ENCODE measurements at places on chromosomes 4 and X.

- no peak for DNase-seq
Observed at GRCh38 chr4:183205193-183205592, 106.1 kb downstream of the WWC2 start.

GRCh38 chrX:50680990-50681389 is 133.0 kb downstream of the SHROOM4 start:
- no peak for DNase-seq

- DNase-seq = no peak
Observed at GRCh38 chr4:48046059-48046458, 29.5 kb downstream of the NIPAL1 start.

- no peak for DNase-seq
Observed at GRCh38 chr4:57091657-57092162, 18.5 kb downstream of the IGFBP7 start.

DNA sequence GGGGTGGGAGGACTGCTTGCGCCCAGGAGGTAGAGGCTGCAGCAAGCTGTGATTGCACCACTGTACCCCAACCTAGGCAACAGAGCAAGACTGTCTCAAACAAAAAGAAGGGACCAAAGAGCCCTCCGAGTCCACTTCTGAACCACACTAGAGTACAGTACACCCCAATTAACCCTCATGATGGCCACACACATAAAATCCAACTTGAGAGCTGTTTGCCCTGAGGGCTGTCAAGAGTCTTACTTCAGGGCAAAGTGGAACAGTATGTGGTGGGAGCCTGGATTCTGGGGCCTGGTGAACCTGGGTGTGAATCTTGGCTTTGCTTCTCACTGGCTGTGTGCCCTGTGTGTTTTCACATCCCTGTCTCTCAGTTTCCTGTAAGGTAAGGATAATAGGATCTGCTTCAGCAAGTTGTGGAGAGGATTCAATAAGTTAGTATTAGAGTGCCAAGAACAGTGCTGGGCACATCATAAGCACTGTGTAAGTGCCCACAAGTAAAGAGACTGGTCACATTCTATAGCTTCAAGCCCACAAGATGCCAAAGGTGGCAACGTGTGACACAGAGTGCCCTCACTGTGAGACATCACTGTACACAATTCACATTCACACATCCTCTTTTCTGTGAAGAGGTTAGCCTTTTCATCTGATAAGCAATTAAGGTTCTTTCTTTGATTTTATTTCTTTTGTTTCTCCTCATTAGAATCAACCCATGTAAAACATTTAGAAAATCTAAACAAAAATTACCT is 52.1 kb downstream of the LEF1 start:
- DNase-seq = no peak

DNA sequence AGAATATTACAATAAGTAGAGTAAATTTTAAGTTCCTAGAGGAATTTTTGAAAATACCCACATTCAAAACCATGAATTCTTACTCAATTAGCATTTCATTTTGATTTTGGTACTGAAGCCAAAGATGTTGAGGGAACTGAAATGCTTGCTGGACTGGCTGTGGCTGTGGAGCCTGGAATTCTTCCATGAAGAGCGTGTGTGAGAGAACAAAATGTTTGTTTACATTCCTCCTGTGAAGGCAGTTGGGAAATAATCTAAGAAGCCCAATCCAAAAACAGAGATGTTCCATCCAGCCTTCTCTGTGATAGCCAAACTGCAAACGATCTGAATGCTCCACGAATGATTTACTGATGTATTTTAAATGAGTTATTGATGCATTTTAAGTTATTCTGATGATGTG is 3.8 kb upstream of the ADH1B start:
- no peak for DNase-seq

GRCh38 chrX:72001471-72001870 is 90.8 kb downstream of the NHSL2 start:
- DNase-seq = no peak

DNA sequence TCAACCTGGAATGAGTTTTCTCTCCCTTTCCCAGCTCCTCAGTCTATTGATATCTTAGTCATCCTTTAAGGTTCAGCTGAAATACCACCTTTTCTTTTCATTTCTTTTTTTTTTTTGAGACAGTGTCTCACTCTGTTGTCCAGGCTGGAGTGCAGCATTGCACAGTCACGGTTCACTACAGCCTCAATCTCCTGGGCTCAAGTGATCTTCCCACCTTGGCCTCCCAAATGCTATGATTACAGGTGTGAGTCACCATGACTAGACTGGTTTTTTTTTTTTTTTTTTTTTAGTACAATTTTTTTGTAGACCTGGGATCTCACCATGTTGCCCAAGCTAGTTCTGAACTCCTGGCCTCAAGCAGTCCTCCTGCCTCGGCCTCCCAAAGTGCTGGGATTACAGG is 28.9 kb downstream of the AFF1 start:
- DNase-seq = no peak

DNA sequence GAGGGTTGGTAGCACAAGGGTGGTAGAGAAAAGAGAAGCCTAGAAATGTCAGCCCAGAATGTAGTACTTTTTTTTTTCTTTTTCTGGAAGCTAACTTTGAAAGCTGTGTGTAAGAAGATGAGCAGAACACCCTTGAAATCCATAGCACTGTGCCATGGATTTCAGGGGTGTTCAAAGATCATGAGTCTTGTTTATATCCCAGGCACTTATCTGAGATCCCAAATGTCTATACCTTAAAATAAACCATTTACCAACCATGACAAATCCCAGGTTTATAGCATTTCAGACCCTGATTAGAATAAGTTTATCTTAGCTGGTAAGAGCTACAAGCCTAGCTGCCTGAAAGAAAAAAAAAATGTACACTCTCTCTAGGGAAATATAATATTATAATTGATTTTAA is 389.9 kb upstream of the ANXA10 start:
- DNase-seq = no peak

GRCh38 chrX:16487620-16488385 is 162.2 kb upstream of the S100G start:
- no peak for DNase-seq

- no peak for DNase-seq
Observed at GRCh38 chr4:23630110-23630509, 259.7 kb downstream of the PPARGC1A start.

DNA sequence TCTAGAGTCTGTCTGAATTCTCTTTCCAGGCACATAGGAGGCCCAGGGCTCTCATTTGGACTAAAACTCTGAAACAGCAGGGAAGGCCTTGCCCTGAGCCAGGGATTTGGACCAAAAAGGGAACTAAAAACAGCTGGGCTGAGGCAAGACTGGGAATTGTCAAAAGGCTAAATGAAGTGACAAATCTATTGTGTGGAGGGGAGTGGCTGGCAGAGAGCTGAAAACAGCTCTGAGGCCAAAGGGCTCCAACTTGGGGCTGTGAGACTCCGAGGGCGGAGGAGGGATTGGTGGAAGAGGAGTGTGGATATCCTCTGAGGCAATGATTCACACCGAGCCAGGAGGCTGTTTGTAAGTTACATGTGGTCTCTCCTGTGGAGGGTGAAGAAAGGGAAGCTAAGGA is 63.2 kb downstream of the PHEX start:
- no peak for DNase-seq

GRCh38 chr4:124685851-124686250 is 26.7 kb downstream of the ANKRD50 start:
- DNase-seq = no peak

- DNase-seq = no peak
Observed at GRCh38 chr4:7736436-7737267, 203.0 kb downstream of the AFAP1 start.

DNA sequence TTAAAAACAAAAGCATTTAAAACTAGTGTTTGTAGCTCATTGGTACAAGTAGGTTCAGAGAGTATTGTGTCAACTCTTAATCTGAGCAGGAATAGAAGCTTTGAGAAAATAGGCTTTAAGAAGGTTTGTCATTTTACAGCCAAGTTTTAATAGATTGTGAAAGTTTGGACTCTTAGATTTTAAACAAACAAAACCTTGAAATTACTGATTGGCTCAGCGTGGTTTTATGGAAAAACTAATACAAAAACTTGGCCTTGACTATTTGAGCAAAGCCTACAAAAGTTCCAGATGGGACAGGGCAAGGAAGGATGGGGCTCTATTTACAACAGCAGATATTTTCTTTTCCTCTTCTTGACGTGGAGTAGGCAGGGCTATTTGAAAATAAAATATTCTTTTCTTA is 16.5 kb downstream of the ZFX start:
- no peak for DNase-seq

DNA sequence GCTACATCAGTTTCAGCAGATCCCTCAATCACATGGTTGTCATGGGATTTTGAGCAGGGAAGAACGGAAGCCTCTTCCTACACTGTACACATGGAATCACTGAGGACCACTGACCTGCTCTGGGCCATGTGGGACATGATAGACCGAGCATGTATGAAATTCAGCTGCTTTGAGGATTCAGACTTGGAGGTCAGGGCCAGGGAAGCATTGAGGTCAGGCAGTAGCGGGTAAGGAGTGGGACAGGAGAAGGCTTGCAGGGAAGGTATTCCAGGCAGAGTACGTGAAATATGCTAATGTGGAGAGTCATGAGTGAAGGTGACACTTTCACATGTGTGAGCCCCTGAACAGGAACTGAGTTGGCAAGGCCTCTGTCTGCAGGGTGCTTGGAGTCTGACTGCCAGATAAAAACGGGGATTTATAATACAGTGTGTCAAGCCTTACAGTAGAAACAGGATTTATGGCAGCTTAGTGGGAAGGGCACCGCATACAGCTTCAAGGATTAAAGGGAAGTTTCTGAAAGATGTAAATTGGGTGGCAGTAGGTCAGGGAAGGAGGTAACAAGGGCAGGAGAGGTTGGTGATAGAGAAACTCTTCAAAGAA is 111.7 kb downstream of the STK32B start:
- DNase-seq = peak; percentile 29

DNA sequence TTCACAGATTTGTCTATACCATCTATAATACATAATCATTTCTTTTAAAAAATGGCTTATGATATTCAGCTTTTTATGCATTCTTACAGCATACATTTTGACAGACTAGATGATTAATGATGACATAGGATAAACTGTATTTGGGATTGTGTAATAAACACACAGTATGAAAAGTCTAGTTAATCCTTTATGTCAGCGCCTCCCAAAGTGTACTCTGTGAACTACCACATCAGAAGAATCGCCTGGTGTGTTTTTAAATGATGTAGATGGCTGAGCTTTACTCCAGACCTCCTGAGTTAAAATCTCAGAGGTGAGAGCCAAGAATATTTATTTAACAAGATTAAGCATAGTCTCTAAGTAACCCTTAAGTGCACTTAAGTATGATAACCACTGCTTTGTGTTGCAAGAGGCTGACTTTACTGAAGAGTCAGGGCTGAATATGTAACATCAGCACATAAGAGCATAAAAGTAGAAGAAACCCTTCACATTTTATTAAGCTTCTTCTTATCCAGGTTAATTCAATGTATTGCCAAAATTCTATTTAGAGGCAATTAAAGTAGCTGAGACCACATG is 104.2 kb downstream of the ANK2 start:
- DNase-seq = no peak

All from D721Med (cell line).